Eye (tissue), 1 donor: ENCODE measurements at places on chromosomes 4 and X.
A peak's percentile ranks its signal among the peaks of the same experiment; 100 is the strongest.

DNA sequence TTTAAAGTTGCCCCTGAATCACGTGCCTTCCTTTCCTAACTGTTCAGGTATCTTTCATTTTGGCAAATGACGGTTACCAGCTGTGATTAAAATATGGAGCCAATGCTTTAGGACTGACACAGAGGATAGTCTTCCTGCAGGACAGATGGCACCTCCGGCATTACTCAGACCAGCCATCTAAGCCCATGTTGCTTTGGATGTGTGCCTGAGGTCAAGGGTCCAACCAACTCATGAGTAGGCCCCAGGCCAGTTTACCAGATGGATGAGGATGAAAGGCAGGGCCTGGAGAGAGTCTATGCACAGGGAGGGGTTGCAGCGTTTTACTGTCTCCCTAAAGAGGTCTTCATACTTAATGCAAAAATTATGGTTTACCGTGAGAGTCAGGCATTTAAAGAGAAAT is 174.0 kb upstream of the GATB start:
- no peak for DNase-seq

DNA sequence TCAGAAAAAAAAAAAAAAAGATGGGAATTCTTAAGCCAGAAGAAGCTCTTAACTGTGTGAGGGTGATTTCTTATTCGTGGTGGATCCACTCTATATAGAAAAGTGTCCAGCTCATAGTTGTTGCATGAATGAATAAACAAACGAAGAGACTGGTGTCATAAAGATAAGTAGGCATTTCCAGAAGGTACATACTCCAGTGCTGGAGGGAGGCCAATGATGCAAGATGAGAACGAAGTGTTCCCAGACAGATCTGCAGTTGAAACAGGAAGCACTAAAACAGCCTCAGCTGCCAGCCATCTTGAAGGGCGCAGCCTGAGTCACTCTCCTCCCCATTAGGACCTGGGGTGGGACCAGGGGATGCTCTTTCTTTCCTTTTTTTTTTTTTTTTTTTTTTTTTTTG is 47.4 kb upstream of the HOPX start:
- DNase-seq = no peak

DNA sequence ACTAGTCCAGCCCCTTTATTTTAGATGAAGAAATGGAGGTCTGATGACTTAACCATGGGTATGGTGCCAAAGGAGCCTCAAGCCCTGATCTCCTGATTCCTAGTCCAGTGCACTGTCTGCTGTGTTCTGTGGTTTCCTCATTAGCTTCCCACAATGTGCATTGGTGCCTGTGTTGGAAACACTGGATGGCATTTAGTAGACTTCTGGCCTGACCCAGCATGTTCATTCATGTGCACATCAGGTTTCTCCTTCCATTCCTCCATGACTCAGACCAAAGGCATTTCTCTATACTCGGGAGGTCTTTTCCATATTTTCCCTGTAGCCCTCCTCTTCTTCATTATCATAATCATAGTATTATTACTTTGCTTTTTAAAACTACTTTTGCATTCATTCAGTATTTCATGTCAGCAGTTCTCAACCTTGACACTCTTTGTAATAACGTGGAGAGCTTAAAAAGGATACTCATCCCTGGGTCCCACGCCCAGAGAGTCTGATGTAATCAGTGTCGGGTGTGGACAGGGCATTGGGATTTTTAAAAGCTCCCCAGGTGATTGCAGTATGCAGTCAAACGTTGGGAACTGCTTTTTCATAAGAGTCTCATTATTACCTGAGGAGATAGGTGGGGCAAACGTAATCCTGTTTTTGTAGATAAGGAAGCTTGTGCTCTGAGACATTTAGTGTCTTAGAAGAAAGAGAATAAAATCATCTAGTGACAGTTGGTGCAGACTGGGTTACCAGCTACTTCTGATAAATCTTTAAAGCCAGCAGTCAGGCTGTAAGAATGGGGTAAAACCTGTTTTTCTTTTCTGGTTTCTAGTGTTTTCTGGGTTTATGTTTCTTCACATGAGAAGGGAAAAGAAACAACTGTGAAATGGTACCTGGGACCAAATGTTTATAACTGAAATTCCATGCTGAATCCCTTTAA is 40.9 kb upstream of the XK start:
- no peak for DNase-seq

- DNase-seq = no peak
Measured at GRCh38 chrX:153631907-153632594, 15.0 kb upstream of the DUSP9 start.

DNA sequence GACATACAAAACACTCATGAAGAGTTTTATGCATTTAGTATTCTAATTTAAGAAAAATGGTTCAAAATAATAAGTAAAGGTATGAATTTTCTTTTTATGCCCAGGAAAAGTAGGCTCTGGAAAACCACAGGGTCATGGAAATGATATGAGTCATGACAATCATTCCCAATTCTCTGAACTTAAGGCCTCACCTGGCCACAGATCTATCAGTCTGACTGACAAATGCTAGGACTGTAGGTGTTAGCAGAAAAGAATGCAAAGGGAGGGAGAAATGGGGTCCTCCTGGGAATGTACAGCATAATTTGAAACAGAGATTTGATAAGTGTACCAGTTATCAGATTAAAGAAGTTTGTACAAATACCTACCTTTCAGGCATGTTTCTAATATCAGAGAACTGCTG is 270.5 kb upstream of the ARSJ start:
- no peak for DNase-seq

DNA sequence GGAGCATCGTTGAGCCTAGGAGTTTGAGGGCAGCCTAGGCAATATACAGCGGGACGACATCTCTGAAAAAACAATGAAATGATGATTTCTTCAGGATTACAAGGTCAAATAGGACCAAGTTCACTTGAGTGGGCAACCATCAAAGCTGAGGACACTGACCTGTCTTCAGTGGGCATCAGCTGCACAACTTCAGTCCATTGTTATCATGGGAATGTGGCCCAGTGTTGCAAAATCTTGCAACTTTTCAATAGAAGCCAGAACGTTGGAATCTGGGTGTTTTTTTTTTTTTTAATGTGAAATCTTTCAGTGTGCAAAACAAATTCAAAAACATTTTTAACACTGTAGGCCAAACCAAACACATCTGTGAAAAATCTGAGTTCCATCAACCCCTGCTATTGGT is 155.4 kb upstream of the PLAC1 start:
- no peak for DNase-seq

DNA sequence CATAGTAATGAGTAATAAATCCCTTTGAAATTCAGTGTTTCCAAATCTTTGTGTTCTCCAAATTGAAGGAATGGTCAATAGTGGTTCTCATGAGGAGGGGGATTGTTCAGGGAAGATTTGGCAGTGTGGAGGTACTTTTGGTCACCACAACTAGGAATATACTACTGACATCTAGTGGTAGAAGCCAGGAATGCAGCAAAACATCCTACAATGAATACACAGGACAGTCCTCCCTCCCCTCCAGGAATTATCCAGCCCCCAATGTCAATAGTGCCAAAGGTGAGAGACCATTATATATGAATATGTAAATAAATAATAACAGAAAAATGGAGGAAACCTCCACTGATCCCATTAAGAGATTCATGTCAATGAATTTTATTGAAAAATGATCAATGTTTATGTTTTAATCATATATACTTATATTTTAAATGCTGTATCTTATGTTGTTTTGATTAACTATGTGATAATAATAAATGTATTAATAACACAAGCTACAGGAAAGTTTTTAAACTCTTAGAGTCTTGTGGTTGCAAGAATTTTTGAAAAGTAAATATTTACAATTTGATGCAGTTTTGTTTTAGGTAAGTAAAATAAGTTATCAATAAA is 14.4 kb upstream of the FAM9A start:
- DNase-seq = peak; percentile 80
